Upper lobe of right lung (tissue), 1 donor: ENCODE measurements at places on chromosomes 16 and 17. TPM values are rescaled to one million over a fixed set of nuclear protein-coding genes. Genes with fewer than 3 reads are reported as not detected.

DNA sequence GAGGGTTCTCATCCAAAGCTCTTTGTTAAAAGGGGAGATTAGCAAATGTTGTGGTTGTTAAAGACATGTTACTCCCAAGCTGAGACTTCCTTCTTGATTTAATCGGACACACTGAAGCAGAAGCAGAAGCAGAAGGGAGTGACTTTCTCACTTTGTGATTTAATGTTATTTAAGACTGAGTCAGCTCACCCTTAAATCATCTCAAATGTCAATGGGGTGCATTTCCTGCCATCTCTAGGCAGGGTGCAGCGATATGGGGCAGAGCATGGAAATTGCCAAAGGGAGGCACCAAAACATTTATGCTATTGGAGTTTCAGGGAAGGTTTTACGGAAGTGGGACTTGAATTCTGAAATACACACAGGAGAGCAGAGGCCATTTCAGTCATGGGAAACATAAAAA lies 283.6 kb downstream of the ABCC12 start:
- no peak for DNase-seq

DNA sequence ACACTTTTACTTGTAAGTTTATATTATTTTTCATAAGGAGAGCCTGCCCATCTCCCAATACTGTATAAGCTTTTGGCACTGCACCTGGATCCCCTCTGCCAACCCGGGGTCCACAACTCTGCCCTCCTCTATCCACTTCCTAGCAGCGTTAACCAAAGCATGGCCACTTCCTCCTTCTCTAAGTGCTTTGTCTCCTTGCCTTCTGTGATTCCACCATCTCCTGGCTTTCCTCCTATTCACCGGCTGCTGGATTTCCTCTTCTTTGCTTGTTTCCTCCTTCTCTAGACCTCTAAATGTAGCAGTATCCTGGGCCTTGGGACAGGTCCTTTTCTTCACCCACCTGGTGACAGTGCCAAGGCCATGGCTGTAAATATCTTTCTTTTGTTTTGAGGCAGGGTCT lies 20.0 kb upstream of the WFIKKN2 start:
- DNase-seq = no peak

DNA sequence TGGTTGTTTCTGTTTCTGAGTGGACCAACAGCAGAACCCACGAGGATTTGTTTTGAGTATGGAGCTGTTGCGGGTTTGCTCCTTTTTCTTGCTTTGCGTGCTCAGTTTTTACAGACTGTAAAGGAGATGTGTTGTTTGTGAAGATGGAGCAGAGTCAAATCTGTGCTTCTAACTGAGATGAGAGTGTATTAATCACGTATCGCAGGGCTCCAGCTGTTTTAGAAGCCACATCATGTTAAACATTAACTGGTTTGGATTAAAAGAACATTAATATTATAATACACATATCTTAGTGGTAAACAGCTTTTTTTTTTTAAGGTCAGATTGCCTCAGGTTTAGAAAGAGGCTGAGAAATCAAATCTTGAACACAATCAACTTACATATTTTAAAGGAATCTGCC lies 69.4 kb downstream of the YPEL2 start:
- no peak for DNase-seq

Gene ABCA8
- 34.0 TPM for total RNA-seq
